ENCODE measurements at places on chromosomes 13 and 19. TPM values are rescaled to one million over a fixed set of nuclear protein-coding genes. Genes with fewer than 3 reads are reported as not detected.

DNA sequence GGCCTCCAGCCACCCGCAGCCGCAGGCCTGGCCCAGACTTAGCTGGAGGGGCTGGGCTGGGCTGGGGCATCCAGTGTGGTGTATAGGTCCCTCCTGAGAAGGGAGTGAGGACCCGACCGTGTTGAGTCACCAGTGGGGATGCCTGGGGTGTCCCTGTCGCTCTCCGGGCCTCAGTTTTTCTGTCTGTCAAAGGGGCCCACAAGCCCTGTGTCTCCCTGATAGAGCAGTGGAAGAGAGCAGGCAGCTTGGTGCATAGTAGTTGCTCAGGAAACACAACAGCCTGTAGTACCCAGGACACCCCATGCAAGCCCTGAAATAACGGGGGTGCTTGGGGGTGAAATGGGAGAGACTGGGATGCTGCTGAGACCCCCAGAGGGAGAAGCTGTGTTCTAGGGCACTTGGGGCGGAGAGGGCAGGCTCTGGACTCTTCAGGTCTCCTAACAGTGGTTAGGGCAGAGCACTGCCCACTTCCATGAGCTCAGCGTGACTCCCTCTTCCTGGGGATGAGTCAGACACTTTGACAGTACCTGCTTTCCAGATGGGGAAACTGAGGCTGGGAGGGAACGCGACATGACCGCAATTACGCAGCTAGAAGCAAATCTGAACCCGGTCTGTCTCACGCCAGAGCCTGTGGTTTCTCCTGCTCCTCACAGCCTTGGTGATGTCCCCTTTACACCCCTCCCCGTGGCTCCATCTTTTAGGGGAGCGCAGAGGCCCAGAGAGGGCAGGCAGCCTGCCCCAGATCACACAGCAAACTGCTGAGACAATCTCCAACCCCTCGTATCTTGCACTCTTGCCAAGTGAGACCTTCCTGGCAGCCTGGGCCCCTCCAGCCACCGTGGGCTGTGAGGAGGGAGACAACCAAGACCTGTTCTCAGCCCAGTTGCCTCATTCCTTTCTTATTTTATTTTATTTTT, 692 bp downstream of the SULT2B1 start:
- DNase-seq: no peak

- DNase-seq: no peak
Measured at GRCh38 chr13:50025436-50025835, 10.2 kb downstream of the KCNRG start.

- DNase-seq: no peak
Measured at GRCh38 chr13:97256343-97256783, 34.2 kb downstream of the MBNL2 start.

DNA sequence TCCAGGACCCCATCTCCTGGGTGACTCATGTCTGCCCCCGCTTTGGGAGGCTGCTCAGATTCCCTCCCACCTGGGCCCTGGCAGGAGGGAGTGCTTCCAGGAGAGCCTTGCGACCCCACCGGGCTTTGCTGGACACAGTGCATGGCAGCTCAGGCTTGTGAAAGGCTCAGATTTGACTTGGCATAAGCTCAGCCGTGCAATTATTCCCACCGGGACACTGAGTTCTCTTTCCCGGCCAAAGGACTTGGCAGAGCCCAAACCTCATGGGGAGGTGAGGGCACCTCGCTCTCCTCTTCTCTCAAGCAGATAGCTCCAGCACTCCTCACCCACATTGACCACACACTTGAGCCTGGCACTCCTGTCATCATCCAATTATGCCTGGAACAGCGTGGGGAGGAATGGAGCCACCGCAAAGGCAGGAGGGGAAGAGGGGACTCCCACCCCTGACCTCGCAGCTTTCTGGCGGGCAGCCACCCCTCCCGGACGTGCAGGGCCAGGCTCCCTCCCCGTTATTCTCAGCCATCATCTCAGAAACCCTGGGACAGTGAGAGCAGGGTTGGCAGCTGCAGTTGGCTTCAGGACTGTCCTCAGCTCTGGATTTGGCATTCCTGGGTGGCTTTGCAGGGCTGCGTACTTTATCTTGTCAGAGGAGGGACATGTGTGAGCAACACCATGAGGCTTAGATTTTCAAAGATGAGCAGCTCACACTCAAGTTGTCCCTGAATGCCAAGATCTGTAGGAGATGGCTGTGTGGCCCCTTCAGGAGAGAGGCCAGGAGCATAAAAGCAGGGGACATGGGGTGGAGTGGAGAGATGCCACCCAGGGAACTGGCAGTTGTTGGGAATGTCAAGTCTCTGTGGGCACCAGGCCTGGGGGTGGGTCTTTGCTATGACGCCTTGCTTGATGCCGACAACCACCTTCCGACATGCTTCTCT, 306.2 kb downstream of the TEX29 start:
- no peak for DNase-seq

- DNase-seq: no peak
Measured at GRCh38 chr13:44843403-44843802, 145.9 kb downstream of the NUFIP1 start.

GRCh38 chr13:33644581-33645543, 173.1 kb upstream of the RFC3 start:
- DNase-seq: no peak

- no peak for DNase-seq
Measured at GRCh38 chr19:34500656-34501120, 19.1 kb downstream of the WTIP start.

- DNase-seq: no peak
Measured at GRCh38 chr13:51815848-51816247, 11.9 kb upstream of the DHRS12 start.

GRCh38 chr19:10352764-10353671, 13.6 kb upstream of the ICAM3 start:
- no peak for DNase-seq

- no peak for DNase-seq
Measured at GRCh38 chr13:97982286-97982685, 28.8 kb downstream of the IPO5 start.

DNA sequence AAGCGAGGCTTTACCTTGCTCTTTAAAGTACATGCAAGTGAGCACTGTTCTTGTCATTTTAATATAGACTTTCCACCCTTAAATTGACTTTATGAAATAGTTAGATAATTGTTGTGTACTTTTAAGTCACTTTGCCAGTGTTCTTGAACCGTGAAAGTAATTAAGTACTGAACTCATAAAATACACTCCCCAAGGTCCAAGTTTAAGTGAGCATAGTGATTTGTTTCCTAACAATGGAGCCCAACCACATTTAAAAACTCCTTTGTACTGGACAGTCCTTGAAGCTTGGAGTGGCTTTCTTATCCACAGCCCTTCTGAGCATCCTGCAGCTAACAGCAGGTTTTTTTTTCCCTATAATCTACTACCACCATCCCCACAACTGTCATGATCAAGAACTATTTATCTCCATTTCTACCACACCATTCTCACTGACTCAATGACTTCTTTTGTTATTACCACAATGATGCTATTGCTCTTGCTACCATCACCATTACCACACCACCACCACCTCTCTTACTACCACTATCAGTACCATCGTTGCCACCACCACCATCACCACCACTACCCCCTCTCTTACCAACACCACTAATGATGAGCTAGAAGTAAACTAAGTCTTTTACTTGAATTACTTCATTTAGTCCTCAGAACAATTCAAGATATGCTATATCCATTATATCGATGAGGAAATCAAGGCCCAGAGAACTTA, 452.6 kb downstream of the DIAPH3 start:
- DNase-seq: no peak

GRCh38 chr13:27922883-27923612, 3.2 kb downstream of the PDX1 start:
- DNase-seq: no peak

Gene FGF22
- total RNA-seq: 0.24 TPM

Gene LMO7
- total RNA-seq: 105 TPM

Gene LRG1
- total RNA-seq: 28.5 TPM

Gene BCAM
- total RNA-seq: 30.0 TPM

Gene ZNF829
- total RNA-seq: 2.6 TPM

Gene KLHL1
- total RNA-seq: not detected

All from Calu3 (cell line).